ENCODE measurements at places on chromosomes 16 and 17.

DNA sequence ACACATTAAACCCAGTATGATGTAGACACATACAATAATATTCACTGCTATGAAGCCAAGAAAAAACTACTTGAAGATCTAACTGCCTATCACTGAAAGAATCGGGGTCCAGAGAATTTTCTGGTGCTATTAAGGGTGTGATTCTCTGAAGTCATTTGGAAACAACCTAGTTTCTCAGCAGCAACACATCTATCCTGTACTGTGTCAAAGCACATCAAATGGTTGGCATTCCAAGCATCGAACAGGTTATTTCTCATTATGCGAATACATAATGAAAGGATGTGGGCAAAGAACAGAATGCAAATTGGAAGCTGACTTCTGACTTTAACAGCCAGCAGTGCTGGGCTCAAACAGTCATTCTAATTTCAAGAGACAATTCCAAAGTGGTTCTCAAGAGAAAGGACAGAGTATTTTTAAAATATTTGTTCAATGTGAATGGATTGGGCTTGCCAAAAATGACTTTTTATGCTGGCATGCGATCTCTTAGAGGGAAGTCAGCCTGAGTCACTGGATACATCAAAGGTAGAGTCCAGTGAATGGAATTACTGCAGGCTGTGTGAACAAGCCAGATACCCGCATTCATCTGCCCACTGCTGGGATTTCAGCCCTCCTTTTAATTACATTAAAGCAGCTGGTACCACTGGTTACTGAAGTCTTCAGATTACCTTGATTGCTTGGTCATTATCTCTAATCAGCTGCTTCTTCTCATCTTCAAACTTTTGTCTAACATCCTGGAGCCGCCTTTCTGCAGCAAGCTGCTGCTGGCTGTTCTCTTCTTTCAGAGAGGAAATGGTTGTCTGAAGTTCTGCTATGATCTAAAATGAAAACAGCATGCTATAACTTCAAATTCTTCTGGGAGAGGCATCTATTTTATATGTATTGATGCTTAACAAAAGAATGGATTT is 181.2 kb upstream of the AXIN2 start:
- DNase-seq: no peak
- peak overlapping the region; percentile 36 for H3K27ac ChIP-seq
- no peak overlapping the region for H3K4me3 ChIP-seq
- H3K4me1 ChIP-seq: peaks cover 17% of the 10 kb centered on the region

GRCh38 chr16:1645914-1646525 is 32.1 kb upstream of the JPT2 start:
- DNase-seq: no peak
- H3K27me3 ChIP-seq: no peaks in the 10 kb centered on the region
- H3K36me3 ChIP-seq: peaks cover 62% of the 10 kb centered on the region
- no peak overlapping the region for H3K27ac ChIP-seq
- H3K4me3 ChIP-seq: no peak overlapping the region

DNA sequence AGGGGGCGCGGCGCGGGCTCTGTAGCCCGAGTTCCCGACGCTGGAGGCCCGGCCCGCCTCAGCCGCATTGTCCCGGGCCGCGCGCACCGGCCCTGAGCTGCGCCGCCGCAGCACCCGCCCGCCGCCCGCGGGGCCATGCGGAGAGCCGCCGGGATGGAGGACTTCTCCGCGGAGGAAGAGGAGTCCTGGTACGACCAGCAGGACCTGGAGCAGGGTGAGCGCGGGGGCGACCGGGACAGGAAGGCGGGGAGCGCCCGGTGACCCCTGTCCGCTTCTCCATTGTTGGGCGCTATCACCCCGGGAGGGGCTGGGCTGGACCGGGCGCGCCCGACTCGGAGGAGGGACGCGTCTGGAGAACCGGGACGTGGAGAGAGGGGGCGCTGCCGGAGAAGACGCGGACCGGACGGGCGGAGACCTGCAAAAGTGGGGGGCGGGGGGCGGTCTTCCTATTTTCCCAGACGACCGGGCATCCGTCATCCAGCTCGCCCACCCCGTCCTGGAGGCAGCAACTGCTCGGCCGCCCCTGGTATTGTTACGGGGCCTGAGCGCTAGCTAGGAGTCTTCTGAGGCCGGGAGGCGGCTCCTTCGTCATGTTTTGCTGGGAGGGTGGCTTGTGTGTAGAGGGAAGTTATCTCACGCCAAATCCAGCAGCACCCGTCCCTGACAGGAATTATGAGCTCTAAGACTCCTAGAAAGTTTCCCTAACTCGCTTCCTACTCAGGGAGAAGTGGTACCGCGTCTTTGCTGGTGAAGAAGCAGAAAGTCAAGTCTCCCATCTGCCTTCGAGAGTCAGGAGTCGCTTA is 678 bp downstream of the CDR2L start:
- peaks cover 32% of the 10 kb centered on the region for H3K4me1 ChIP-seq
- peak overlapping the region; percentile 88 for H3K27ac ChIP-seq
- H3K4me3 ChIP-seq: peak overlapping the region; percentile 72
- no peaks in the 10 kb centered on the region for H3K36me3 ChIP-seq

- no peak overlapping the region for H3K4me3 ChIP-seq
- peaks cover 20% of the 10 kb centered on the region for H3K4me1 ChIP-seq
- peaks cover 32% of the 10 kb centered on the region for H3K36me3 ChIP-seq
- no peak overlapping the region for H3K27ac ChIP-seq
- no peak for DNase-seq
Observed at GRCh38 chr16:2226245-2226793, 2.9 kb downstream of the E4F1 start.

- no peak for DNase-seq
- no peak overlapping the region for H3K4me3 ChIP-seq
Observed at GRCh38 chr17:497241-498034, 144.8 kb upstream of the RPH3AL start.

DNA sequence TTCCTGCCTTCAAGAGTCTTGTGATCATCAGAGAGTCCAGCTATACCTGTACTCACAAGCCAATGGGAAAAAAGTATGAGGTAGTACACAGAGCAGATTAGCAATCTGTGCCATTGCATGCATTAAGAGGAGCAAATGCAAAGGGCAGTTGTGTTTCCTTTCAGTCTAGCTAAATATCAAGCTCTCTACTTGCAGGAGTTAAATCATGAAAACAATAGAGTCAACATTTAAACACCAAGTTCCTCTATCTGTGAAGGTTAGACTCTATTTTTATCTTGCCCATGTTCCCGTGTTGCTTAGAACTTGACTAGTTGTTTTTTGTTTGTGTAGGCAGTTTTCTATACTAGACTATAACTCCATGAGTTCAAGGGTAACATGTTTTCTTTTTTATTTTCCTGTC is 4.7 kb upstream of the FAM20A start:
- no peak for DNase-seq
- H3K27ac ChIP-seq: no peak overlapping the region
- no peak overlapping the region for H3K4me3 ChIP-seq
- peaks cover 4% of the 10 kb centered on the region for H3K27me3 ChIP-seq
- no peaks in the 10 kb centered on the region for H3K36me3 ChIP-seq
- H3K4me1 ChIP-seq: peaks cover 26% of the 10 kb centered on the region

- H3K36me3 ChIP-seq: no peaks in the 10 kb centered on the region
- peaks cover 14% of the 10 kb centered on the region for H3K4me1 ChIP-seq
- H3K4me3 ChIP-seq: no peak overlapping the region
- H3K27ac ChIP-seq: no peak overlapping the region
- H3K27me3 ChIP-seq: no peaks in the 10 kb centered on the region
Observed at GRCh38 chr16:3497771-3498170, 2.5 kb upstream of the C16orf90 start.

DNA sequence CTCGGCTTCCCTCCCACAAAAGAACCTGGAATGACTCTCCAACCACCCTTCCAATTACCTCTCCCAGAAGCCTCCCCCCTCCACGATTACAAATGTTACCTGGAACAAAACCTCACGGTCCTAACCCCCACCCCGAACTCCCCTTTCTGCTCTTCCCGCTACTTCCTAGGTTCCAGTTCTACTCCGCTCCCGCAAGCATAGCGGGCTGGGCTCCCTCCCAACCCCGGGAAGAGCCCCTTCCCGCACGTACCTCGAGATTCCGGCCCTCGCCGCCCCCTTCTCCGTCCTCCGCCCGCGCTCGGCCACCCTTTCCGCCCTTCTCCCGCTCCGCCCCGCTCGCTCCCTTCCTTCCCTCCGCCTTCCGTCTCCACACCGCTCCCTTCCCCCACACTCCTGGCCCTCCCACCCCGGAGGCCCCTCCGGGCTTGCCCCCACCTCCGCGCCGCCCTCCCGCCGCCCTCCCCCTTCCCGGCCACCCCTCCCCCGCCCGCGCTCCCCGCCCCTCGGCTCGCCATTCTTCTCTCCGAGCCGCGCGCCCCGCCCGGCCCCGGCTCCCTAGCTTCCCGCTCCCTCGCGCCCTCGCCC is 457 bp downstream of the CHTF8 start:
- H3K4me1 ChIP-seq: peaks cover 27% of the 10 kb centered on the region
- peak overlapping the region; percentile 91 for H3K27ac ChIP-seq
- H3K36me3 ChIP-seq: peaks cover 19% of the 10 kb centered on the region
- DNase-seq: peak; percentile 84
- H3K4me3 ChIP-seq: peak overlapping the region; percentile 90

GRCh38 chr17:2092253-2092652 is 37.4 kb downstream of the HIC1 start:
- H3K36me3 ChIP-seq: no peaks in the 10 kb centered on the region
- peak overlapping the region; percentile 39 for H3K27ac ChIP-seq
- no peak overlapping the region for H3K4me3 ChIP-seq
- H3K4me1 ChIP-seq: peaks cover 78% of the 10 kb centered on the region
- no peak for DNase-seq

DNA sequence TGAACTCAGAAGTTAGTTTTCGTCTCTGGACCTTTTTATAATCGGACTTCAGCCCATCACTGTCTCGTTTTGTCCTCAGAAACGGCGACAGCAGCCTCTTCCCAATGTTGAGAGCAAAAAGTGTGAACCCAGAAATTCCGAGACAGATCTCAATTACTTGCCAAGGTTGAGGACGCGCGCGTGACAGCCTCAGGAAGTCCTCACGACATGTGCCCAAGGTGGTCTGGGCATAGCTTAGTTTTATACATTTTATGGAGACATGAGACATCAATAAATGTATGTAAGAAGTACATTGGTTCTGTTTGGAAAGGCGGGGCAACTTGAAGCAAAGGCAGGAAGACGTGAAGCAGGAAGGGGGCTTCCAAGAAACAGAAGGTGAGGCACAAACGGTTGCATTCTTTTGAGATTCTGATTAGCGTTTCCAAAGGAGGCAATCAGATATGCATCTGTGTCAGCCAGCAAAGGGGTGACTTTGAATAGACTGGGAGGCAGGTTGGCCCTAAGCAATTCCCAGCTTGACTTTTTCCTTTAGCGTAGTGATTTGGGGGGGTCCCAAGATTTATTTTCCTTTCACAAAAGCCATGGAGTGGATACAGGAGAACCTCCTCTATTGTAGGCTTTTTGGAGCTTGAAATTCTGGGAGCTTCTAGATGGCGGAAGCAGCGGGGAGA is 583 bp upstream of the ZNF747 start:
- DNase-seq: no peak
- no peaks in the 10 kb centered on the region for H3K27me3 ChIP-seq
- peak overlapping the region; percentile 84 for H3K4me3 ChIP-seq
- peak overlapping the region; percentile 95 for H3K27ac ChIP-seq

DNA sequence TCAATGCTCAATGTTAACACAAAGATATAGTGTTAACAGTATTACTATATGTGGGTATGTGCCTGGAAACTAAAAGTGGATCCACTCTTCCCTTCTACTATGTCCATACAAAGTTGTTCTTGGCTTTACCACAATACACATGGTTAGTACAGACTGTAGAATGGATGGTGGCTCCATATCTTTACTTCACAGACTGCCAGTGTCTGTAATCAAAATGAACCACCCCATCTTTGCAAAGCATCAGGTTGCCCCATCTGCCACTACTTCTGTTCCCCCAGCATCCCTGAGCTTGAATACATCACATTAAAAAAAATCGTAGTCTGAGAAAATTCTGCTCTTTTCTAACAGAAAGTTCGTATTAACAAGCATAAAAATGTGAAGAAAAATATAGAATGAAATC is 30.0 kb downstream of the USP32 start:
- no peaks in the 10 kb centered on the region for H3K27me3 ChIP-seq
- H3K4me1 ChIP-seq: peaks cover 6% of the 10 kb centered on the region
- no peaks in the 10 kb centered on the region for H3K36me3 ChIP-seq
- no peak overlapping the region for H3K27ac ChIP-seq
- no peak overlapping the region for H3K4me3 ChIP-seq
- DNase-seq: no peak

DNA sequence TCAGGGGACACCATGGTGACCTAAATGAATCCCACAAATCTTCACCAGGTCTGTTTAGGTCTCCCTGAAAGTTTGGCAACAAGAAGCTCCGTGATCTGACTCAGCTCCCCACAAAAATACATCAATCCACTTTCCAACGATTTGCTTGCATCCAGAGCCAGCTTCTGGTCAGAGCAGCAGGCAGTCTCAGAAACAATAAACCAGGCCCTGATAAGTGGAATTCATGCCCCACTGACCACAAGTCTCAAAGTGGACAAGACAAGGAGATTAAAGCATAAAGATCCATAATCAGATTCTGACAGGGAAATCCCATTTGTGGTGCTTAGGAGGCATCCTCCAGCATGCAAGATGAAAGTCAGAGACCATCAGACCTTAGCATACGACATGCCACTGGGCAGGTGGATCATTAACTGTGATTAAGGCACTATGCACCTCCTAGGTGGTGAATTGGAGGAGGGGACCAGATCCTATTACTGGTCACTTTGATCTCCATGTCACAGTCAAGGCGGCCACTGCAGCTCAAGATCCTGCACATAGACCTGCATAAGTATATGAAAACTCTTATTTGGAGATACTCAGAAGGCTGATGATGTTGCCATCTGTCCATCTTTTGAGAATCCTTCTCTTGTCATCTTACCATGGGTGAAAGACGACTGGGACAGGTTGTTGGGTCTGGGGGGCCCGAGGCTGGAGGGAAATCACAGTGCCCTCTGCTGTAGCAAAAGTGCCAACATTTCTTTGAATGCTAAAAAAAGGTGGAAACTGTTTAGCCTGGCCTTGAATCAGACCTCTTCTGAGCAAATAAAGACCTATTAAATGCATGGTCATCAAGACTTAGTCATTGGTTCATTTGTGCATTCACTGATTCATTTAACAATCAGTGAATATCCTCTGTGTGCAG is 309.2 kb upstream of the CCL2 start:
- no peaks in the 10 kb centered on the region for H3K4me1 ChIP-seq
- H3K27me3 ChIP-seq: no peaks in the 10 kb centered on the region
- no peak for DNase-seq
- H3K4me3 ChIP-seq: no peak overlapping the region
- no peak overlapping the region for H3K27ac ChIP-seq
- H3K36me3 ChIP-seq: no peaks in the 10 kb centered on the region

DNA sequence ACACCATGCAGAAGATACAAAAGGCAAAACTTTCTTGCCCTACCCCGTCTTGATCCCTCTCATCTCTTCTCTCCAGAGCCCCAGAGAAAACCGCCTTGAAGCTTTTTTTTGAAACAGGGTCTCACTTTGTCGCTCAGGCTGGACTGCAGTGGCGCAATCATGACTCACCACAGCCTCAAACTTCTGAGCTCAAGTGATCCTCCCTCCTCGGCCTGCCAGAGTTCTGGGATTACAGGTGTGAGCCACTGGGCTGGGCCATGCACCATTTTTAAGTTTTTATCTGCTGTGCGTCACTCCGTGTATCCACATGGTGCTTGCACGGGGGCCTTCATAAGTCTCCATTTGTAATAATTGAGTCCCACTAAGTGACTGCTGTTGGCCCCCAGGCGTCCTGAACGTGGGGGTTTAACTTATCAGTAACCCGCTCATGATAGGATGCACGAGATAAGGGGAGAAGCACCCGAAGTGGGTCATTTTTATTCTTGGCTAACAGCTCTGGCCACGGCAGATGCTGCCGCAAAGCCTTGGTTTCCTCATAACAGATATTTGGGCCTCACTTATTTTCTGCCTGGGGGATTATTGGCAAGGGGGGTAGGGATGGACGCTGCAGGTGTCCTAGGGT is 8.6 kb downstream of the DNAH17 start:
- DNase-seq: no peak
- H3K4me1 ChIP-seq: no peaks in the 10 kb centered on the region
- H3K27ac ChIP-seq: no peak overlapping the region

All from lower lobe of right lung (tissue), 2 donors.